ENCODE measurements at places on chromosomes 1 and 21.

GRCh38 chr1:20726932-20727745, 5.4 kb downstream of the SH2D5 start:
- DNase-seq = no peak

- no peak for DNase-seq
Observed at GRCh38 chr1:100736746-100737145, 17.2 kb downstream of the VCAM1 start.

- no peak for DNase-seq
Observed at GRCh38 chr1:245589316-245589715, 434.5 kb downstream of the KIF26B start.

- no peak for DNase-seq
Observed at GRCh38 chr1:156664767-156665411, 12.3 kb downstream of the NES start.

GRCh38 chr1:85898861-85899260, 190.6 kb upstream of the ZNHIT6 start:
- no peak for DNase-seq

- DNase-seq = no peak
Observed at GRCh38 chr1:111565079-111565478, 54.5 kb upstream of the RAP1A start.

All from activated naive CD8-positive, alpha-beta T cell treated with anti-CD3 and anti-CD28 coated beads, Interleukin-2, amount 50 U/mL, for 16 hours (primary cell).